K562 (cell line): ENCODE measurements at places on chromosomes 6 and 20.

- DNase-seq, result no peak
Observed at GRCh38 chr20:42714298-42715141, 475.2 kb downstream of the PTPRT start.

DNA sequence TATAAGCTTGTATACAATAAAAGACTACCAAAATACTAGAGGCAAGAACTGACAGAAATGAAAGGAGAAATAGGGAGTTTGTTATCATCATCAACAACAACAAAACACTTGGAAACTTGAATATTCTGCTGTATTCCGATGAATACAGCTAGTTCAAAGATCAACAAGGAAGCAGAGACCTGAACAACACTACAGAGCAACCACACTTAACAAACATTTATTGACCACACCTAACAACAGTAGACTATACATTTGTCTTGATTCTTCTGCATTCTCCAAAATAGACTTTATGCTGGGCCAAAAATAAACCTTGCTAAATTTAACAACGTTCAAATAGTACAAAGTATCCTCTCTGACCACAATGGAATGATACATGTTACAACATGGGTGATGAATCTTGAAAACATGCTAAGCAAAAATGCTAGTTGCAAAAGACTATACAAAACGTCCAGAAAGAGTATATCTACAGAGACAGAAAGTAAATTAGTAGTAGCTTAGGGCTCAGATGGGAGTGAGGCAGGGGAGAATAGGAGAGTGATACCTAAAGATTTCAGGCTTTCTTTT lies 39.1 kb upstream of the PAK5 start:
- DNase-seq, result no peak

DNA sequence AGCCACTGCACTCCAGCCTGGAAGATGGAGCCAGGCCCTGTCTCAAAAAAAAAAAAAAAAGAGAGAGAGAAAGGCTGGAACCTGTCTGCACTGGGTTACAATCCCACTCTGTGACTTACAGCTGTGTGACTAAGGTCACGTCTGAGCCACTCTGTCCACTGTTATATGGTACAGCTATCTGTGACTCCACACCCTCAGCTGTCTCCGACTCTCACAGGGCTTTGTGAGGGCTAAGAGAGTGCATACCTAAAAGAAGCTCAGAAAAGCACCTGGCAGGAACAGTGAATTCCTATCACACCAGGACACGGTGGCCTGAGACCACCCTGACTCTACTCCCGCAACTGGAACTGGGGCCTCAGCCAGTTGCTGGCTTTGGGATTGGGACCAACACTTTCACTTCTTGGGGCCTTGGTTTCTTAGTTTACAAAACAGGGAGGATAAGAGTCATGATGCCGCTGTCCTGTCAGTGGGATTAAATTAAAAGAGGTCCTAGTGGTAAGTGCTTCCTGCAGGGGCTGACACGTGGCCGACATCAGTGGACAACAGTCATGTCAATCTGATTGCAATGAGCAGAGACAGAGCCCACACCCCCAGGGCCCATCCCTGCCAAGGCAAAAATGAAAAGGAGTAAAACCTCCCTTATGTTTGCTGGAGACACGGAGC lies 5.7 kb upstream of the CD93 start:
- DNase-seq, result peak; percentile 21

DNA sequence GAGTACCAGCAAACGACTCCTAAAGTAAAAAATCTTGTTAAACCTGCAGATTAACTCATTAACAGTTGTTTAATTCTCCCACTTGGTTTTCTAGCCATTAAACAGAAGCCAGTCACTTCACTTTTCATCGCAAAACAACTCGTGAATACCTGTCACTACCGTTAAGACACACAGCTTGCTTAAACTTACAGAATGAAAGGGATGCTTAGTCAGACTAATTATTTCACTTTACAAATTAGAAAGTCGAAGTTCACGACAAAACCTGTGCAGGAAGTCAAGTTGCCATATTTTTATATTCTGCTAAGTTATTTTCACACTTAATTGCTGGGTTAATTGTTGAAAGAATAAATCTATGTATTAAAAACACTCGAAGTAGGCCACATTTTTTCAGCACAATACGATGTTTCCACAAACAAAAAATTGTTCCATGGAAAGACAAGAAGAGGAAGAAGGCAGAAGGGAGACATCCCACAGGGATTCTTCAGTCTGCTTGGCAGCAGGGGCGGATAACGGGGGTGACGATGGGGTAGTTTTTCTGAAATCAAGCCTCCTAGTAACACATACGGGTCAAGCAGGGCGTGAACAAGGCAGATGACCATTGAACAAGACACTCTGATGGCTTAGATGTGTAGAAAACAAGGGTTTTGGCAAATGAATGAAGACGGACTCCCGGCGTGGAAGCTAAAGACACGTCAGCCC lies 933 bp downstream of the SSR1 start:
- no peak for DNase-seq

GRCh38 chr20:55790178-55790577 lies 215.1 kb downstream of the CBLN4 start:
- DNase-seq, result no peak

GRCh38 chr6:155483858-155484257 lies 28.2 kb upstream of the NOX3 start:
- no peak for DNase-seq

GRCh38 chr6:123295181-123295580 lies 299.1 kb downstream of the CLVS2 start:
- DNase-seq, result no peak

GRCh38 chr20:33789109-33789857 lies 21.9 kb upstream of the CHMP4B start:
- no peak for DNase-seq

- DNase-seq, result no peak
Observed at GRCh38 chr6:146984251-146984924, 219.8 kb upstream of the STXBP5 start.

DNA sequence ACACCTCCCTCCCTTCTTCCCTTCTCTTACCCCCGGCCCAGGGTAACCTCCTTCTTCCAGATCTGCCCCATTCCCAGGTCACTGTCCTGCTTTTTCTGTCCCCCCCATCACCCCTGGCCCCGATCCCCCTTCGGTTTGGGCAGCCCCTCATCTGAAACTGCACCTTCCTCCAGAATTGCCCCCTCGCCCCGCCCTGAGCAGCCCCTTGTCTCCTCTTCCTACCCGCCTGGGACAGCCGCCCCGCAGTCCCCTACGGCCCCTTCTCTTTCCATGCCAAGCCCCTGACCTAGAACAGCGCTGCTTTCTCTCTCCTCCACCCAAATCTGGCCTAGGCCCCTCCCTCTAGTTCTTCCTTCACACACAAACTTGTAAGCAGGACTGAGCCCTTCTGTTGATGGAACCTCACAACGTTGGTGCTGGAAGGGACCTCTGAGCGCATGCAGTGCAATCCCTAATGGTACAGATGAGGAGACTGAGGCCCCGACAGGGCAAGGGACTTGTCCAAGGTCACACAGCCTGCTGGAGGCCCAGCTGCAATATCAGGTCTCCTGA lies 630 bp downstream of the PPP2R5D start:
- DNase-seq, result peak; percentile 38

- no peak for DNase-seq
Observed at GRCh38 chr6:93964321-93964720, 545.0 kb upstream of the EPHA7 start.

DNA sequence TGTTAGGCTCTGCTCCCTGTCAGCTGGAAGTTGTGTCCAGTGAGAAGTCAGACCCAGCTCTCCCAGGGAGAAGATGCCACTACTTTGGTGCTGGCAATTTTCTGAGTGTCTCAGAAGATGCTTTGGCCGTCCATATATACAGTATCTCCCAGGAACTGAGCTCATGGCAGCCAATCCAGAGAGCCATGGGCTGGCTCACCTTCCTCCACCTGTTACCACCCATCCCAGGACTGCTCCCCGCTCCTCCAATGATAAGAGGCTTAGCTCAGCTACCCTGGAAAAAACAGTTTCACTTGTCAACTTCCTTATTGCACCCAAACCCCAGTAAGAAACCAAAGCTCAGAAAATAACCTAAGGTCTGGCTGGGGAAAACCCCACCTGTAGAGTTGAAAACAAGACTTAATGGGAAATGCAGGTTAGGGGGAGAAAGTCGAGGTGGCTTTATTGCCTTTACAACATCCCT lies at the start of gene BNIP5:
TSS of gene BNIP5 (minus strand) at position 110 of the 463 bp plus-strand sequence. CDS start 6,198 bp downstream, outside the sequence.
- no peak for DNase-seq

DNA sequence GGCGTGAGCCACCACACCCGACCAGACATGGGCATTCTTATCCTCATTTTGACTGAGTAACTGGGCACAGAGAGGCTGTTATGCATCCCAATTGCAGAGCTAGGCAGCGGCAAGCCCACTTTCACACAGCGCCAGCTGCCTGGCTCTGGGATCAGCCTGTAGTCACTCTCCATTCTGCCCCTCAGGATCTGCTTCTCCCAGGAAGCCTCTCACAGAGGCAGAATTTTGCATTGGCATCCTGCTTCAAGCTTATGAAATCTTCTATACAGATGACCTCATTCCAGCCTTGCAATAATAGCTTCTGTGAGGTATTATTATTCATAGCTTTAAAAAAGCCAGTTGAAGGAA lies 37.0 kb upstream of the IER3 start:
- DNase-seq, result no peak

- DNase-seq, result no peak
Observed at GRCh38 chr6:125273965-125274364, 27.8 kb downstream of the HDDC2 start.

DNA sequence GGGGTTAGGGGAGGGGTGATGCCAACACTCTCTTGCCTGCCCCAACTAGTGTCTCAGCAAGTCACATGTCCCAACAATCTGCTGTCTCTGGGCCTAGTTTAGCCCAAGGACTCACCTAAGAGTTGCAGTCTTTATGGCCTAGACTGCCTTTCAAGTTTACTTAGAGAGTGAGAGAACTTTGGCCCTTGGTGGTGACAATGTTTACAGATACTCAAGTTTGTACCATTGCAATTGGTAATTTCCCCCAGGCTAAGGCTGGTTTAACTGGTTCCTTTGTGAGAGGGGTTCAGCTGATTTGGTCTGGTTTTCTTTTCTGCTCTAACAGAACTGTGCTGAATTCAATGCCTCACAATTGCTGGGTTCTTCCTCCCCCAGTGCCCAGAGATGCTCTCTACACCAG lies 1279.9 kb upstream of the EYS start:
- DNase-seq, result no peak

DNA sequence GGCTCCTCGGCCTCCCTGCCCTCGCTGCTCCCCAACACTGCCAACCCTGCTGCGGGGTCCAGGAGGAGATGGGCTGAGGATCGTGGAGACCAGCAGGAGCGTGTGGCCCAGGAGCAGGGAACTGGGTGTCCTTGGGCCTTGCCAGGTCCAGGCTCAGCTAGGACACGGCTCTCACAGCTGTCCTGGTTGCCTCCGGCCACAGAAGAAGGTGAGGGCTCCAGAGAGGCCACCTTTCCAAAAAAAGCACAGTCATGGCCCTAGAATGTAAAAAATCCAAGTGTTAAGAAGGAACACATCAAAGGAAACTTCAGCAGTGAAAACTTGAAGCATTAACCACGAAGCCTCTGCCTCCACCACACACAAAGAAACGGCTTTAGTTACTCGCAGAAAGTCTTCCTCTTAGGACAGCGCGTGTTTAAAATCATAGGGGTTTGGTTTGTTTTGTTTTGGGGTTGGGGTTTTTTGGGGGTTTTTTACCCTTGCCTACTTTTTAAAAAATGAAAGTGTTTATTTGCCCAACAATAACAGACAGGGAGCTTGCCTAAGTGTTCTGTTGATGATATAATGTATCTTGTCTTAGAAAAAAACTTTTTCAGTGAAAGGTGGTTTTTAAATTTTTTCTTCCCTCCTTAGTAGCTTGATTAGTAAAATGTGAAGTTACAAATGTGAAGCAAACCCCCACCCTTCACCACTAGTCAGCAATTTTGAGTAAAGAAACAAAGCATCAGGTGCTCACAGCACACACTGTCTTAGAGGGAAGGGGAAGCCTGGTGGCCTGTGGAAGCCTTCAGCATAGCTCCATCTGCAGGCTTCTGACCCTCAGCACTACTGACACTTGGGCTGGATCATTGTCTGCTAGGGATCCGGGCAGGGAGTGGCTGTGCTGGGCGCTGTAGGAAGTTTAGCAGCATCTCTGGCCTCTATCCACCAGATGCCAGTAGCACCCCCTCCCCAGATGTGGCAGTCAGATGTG lies 60.0 kb downstream of the PTPN1 start:
- peak; percentile 43 for DNase-seq

DNA sequence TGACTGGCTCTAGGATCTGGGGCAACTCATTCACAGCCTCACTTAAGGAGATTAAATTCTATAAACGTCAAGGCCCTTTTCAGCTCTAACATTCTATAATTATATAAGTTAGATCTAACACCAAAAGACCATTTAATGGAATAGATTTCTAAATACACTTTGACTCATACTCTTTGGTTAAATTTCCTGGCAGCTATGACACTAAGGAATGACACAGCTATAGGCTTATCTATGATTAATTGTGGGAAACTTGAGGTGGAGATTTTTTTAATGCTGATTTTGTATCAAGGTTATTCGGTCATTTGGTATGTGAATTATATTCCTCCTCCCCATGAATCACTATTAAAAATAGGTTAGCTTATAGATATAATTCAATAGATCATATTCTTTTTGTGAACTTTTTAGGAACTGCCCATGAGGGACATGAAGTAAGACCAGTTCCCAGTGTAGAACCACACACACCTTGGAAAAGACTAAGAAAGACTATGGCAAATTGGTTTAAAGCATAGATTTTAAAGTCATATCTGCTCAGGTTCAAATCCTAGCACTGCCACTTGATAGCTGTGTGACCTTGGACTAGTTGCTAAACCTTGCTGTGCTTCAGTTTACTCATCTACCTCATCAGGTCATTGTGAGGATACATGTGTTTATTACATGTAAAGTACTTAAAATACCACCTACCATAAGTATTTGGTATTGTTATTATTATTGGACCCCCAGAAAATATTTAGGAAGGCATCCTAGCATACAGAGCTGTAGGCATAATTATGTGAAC lies 116.0 kb downstream of the CRYBG1 start:
- DNase-seq, result no peak

GRCh38 chr6:154783229-154783628 lies 50.0 kb downstream of the SCAF8 start:
- DNase-seq, result no peak

DNA sequence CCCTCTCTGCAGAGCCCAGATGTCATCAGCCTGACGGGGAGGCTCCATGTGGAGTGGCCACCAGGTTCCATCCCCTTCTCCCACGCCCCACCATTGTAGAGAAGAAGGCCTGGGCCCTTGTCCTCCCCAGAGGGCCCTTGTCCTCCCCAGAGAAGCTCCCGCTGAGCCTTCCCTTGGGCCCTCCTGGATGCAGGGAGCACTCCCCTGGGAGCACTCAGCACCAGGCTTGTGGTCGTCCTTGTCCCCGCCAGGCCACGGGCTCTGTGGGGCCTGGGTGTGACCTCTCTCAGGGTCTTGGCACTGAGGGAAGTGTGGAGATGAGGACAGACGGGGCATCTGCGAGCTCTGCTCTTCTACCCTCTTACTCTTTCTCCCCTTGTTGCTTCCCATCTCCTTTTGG lies 83.4 kb upstream of the NNAT start:
- DNase-seq, result no peak

DNA sequence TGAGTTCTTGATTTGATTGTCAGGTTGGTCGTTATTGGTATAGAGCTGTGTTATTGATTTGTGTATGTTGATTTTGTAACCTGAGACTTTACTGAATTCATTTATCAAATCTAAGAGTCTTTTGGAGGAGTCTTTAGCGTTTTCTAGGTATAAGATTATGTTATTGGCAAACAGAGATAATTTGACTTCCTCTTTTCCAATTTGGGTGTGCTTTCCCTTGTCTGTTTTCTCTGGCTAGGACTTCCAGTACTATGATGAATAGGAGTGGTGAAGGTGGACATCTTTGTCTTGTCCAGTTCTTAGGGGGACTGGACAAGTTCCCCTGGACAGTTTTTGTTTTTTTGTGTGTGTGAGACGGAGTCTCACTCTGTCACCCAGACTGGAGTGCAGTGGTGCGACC lies 17.4 kb downstream of the HLA-DOA start:
- no peak for DNase-seq
